H9 (cell line): ENCODE measurements at places on chromosomes 12 and 14.

- DNase-seq = no peak
Observed at GRCh38 chr14:63322897-63323573, 4.3 kb upstream of the GPHB5 start.

DNA sequence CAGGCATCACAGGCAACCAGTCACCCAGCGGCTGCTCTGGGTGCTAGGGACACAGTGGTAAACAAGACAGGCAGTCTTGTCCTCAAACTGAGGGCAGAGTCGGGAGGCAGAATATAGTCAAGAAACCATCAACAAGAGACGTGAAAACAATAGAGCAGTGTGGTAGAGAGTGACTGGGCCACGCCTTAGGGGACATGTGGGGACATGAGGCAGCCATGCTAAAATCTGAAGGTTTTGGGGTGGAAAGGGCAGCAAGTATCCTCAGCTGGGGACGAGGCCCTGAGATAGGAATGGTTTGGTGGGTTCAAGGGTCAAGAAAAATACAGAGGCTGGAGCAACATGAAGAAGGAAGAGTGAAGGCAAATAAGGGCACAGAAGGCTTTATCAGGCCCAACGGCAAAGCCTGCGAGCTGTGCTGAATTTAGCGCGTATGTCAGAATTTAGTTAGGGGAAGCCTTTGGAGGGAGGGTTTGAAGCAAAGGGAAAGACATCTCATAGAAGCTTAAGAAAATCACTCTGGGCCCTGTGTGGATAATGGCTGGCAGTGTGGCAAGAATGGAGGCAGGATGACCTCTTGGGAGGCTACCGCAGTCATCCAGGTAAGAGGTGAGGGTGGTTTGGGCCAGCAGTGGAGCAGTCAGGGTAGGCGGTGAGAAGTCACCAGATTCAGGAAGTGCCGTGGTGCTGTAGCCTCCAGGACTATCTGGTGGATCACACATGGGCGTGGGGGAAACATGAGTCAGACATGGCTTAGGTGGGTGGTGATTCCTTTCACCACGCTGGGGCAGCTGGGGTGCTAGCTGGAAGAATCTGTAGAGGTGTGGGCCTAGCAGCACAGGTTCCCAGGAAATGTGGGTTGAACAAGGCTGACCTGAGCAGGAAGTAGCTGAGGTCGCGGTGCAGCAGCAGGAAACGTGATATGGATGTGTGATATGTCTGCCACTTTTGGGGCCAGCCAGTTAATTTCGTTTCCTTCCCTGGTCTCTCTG, 3.0 kb downstream of the EVL start:
- no peak for DNase-seq

- no peak for DNase-seq
Observed at GRCh38 chr14:30994681-30995620, 30.5 kb upstream of the AP4S1 start.

DNA sequence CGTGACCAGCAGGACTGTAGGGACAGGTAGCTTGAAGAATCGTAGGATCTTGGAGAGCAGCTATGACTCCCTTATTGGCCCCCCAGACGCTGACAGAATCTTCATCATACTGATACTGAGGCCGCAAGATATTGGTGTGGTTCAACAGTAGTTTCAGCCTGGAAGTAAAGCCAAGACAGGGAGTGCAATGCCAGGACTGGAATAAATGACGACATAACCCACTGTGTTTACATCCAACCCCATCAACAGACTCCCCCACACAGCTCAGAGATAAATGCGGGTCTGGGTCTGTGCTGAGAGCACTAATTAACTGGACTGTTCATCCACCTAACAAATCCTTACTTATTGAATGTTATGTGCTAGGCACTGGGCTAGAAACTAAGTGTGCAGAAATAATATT, 16.6 kb downstream of the NOXRED1 start:
- DNase-seq = no peak

- DNase-seq = peak; percentile 77
Observed at GRCh38 chr12:51341251-51342007, 5.0 kb downstream of the CELA1 start.

DNA sequence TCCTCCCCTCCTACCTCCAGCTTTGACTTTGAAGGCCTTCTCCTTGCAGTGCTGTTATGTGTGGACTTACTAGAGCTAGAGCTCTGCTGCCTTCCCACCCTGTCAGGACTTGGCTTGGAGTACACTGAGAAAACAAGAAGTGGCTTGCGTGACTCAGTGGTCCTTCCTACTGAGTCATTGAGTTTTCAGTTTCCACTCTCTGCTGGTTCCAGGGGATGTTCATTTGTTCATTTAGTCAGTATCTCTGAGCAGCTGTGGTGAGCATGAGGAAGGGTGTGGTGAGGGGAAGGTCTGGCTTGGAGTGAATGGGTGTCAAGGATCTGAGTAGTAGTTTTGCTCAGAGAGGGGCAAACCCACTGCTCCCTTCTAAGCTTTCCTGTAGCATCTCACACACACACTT, 17.2 kb upstream of the ELK3 start:
- no peak for DNase-seq

- no peak for DNase-seq
Observed at GRCh38 chr12:103808239-103808880, 32.7 kb downstream of the NT5DC3 start.

DNA sequence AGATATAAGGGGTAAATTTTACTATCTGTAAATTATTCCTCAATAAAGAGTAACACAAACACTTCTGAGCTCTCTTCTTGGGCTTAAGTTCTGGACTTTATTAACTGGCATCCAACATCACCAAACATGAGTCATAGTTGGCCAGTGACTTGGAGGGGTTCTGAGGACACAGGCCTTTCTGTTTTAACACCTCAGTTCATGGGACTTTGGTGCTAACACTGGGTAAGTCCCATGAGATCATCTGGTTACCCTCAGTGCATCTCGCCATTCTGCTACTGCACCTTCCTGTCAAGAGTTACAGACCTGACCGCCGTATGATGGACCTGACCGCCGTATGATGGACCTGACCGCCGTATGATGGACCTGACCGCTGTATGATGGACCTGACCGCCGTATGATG, 9.9 kb downstream of the SLC15A4 start:
- no peak for DNase-seq

DNA sequence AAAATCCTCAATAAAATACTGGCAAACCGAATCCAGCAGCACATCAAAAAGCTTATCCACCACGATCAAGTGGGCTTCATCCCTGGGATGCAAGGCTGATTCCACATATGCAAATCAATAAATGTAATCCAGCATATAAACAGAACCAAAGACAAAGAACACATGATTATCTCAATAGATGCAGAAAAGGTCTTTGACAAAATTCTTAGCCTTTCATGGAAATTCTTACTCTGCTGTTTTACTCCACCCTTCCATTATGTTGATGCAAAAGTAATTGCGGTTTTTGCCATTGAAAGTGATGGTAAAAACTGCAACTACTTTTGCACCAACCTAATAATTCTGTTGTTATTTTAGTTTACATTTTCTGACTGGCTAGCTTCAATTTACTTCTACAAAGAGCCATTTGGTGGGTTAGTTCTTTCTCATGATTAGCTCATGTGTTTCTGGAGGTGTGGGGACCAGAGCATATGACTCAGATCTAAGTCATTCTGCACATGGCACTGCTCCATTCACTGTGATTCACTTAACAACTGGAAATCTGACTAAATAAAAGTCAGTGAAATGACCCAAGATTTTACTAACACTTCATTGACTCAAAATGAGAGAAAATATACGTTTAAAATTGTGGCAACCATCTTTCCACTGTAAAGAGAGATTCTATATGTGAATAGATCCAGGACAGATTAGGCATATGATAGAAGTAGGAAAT, 99.9 kb downstream of the TMTC3 start:
- DNase-seq = no peak

GRCh38 chr14:86310148-86310547, 780.2 kb downstream of the FLRT2 start:
- DNase-seq = no peak

GRCh38 chr12:115617391-115617790, 660.1 kb downstream of the MED13L start:
- DNase-seq = peak; percentile 79

GRCh38 chr12:40692765-40693206, 547 bp downstream of the CNTN1 start:
- peak; percentile 66 for DNase-seq

- no peak for DNase-seq
Observed at GRCh38 chr12:108696111-108696995, 35.0 kb downstream of the CORO1C start.

DNA sequence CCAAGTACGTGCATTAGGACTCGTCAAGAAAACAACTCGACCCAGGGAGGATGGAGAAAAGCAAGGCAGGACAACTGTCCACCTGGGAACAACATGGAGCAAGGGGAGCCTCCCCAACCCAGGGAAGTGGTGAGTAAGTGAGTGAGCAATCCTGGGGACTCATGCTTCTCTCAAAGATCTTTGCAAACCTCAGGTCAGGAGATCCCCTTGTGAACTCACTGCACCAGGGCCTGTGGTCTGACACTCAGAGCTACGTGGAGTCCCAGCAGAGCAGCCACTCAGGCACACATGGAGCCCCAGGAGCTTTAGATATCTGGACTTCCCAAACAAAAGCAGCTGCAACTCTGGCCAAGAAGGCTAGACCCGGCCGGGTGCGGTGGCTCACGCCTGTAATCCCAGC, 12.2 kb upstream of the OR5AU1 start:
- no peak for DNase-seq

DNA sequence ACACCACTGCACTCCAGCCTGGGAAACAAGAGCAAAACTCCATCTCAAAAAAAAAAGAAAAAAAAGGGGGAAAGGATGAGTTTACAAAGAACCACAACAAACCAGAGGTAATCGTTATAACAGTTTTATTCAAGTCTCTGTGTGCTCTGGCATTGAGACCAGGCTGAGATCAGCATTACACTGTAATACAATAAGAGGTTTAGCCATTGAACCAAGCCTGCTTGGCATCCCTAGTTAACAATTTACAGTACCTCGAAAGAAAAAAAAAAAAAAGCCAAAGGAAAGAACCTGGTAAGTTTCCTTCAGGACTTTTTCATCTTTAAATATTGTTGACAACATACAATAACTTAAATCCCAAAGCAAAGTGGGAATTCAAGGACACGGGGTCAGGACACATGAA, 80.7 kb downstream of the TTC9 start:
- no peak for DNase-seq

DNA sequence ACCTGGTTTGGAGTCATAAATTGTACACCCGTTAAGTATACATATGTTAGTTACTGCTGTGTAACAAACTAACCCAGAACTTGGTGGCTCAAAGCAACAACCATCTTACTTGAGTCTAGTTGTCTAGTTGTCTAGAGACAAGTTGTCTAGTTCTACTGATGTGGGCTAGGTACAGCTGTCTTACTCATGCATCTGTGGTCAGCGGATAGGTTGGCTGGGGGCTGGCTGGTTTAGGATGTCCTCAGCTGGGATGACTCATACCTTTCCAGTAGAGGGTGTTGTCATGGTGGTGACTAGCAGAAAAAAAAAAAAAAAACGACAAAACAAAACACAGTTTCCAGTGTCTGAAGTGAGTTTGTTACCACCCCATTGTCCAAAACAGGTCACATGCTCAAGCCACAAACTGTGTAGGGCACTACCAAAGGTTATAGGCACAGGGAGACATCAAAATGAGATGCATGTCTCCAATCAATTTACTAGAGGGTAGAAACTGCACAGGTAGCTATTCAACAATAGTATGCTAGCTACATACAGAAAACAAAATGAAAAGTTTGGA, 680.3 kb downstream of the MED13L start:
- DNase-seq = no peak

DNA sequence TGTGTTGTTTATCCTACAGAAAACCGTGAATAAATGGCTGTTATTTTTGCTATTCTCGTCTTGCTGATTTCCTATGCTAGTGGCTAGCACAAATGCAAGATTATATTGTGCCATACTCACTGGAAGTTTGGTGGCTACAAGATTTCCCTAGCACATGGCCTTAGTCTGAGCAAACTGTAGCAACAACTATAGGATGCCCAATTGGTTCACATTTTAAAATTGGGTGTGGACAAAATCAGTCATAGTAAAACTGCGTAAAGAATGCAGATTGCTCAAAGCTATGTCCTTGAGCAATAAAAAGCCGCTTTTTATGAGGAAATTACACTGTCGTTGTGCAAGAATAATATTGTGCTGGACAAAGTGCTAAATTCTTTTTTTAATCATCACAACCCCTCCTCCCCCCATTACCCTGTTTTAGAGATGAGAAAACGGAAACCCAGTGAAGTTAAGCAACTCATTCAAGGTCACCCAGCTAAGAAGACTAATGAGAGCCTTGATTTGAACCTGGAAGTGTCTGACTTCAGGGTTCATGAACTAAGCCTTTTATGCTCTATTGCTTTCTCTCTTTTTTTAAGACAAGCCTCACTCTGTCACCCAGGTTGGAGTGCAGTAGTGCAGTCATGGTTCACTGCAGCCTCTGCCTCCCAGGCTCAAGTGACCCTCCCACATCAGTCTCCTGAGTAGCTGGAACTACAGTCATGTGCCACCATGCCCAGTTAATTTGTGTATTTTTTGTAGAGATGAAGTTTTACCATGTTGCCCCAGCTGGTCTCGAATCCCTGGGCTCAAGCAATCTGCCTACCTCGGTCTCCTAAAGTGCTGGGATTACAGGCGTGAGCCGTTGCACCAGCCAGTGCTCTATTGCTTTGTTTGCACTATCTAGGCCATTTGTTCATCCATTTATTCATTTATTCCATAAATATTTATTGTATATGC, 73.6 kb downstream of the SRGAP1 start:
- no peak for DNase-seq

DNA sequence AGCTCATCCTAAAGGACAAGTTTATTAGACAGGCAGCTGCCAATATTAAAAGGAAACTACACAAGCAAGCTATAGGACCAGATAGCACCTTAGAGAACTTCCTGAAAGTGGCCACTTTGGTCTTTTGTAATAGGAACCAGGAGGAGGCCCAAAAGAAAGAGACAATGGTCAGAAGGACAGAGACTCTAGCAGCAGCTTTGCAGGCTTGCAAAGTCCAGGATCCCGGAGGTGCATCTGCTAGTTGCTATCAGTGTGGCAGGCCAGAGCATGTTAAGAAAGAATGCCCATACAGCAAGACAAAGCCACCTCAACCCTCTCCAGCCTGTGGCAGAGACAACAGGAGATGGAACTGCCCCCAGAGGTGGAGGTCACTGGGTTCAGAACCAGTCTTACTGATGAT, 23.4 kb downstream of the APOBEC1 start:
- DNase-seq = peak; percentile 43

DNA sequence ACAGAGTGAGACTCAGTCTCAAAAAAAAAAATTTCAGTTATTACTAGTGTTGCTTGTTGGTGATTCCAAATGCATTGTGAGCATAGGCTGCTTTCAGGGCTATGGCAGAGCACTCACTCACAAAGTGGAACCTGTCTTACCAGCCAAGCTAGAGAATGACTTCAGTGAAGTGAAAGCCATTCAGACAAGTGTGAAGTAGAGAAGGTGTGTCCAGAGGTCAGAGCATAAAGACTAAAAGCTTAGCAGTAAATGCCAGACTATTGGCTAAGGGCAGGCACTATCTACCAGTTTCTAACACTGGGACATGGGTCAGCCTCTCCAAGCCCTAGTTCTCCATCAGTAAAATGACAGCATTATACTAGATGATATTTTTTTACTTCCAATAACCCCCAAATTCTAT, 12.7 kb downstream of the PPP1R36 start:
- DNase-seq = no peak

DNA sequence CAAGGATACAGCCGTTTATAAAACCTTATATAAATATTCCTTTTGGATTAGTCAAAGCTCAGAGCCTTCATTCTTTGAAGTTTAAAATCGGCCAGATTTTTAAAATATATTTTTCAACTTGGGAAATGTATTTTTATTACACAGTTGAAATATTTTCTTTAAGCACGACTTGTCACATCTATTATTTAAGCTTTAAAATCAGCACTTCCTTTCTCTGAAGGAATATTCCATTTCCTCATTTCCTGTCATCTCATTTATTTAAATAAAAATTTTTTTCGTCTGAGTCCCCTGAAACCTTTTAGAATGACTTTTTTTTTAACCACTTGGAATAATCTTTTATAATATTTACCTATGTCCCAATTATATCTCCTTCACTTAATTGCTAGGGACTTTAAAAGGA, 107.5 kb upstream of the PDE3A start:
- DNase-seq = no peak
